NCI-H226 (cell line): ENCODE measurements at places on chromosomes 5 and 9.

- DNase-seq: no peak
Measured at GRCh38 chr9:91905237-91905650, 44.8 kb downstream of the ROR2 start.

DNA sequence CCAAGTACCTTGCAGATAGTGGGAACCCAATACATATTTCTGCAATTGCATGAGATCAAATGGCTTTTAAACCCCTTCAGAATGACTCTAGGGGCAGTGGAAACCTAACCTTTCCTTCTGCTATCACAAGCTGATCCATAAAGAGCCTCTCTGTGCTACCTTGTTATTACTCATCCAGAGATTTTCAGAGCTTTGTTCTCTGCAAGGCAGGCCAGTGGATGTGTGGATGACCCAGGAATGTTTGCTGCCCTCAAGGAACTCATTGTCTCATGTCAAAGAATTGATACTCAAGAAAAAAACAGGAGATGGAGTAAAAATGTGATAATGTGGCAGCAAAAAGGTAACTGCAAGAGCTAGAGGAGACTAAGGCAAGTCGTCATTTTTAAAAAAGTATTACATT is 164.1 kb downstream of the HMHB1 start:
- DNase-seq: peak; percentile 45

GRCh38 chr9:68685770-68686169 is 19.3 kb upstream of the PIP5K1B start:
- DNase-seq: no peak

GRCh38 chr5:113612060-113612496 is 98.6 kb downstream of the YTHDC2 start:
- no peak for DNase-seq
